AG08395 (cell line): ENCODE measurements at places on chromosomes 7 and 10.

DNA sequence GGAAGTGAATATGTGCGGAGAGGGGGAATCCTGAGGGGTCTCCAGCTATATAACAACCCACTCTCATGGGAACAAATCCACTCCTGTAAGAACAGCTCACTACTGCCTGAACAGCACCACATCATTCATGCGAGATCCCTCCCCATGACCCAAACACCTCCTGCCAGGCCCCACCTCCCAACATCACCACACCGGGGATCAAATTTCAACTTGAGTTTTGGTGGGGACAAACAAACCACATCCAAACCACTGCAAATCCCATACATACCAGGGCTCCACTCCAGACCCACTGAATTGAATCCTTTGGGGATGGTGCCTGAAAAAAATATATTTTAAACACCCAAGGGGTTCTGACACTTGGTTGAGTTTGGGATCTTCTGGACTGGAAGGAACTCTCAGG lies 181.5 kb upstream of the PLXNA4 start:
- no peak for DNase-seq

DNA sequence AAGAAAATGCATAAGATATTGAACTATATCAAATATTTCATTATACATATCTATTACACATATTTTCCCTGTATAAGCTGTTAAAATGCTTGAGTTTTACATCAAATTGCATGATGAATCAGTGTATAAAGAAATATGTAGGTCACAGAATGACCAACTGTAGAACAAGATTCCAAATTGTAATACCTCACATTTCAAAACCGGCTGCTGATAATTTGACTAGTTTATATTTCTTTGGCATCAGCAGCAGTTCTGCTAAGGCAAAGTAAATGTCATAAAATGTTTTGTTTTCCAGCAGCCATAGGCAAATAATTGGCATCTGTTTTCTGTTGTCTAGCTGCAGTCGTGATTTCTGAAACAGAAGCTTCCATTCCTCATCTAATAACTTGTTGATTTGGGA lies 633.9 kb downstream of the ARL4A start:
- no peak for DNase-seq

GRCh38 chr10:2938869-2939268 lies 128.5 kb upstream of the PFKP start:
- DNase-seq, result peak; percentile 28

DNA sequence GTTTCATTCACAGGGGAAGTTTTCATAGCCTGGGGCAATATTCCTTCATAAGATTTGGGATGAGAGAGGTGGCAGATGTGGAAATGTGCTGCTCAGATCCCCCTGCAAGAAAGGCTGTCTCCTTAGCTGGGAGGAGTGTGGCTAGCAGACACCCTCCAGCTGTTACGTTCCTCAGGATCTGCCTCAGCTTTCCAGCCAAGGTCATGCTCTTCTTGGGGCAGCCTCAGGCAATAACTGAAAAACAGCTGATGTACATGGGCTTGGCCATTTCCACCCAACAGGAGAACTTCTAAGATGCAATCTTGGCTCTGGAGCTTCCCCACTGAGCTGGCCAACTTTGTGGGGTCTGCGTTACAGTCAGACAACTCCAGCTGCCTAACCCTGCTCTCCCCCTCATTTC lies 51.3 kb upstream of the SEPTIN7 start:
- DNase-seq, result peak; percentile 63

DNA sequence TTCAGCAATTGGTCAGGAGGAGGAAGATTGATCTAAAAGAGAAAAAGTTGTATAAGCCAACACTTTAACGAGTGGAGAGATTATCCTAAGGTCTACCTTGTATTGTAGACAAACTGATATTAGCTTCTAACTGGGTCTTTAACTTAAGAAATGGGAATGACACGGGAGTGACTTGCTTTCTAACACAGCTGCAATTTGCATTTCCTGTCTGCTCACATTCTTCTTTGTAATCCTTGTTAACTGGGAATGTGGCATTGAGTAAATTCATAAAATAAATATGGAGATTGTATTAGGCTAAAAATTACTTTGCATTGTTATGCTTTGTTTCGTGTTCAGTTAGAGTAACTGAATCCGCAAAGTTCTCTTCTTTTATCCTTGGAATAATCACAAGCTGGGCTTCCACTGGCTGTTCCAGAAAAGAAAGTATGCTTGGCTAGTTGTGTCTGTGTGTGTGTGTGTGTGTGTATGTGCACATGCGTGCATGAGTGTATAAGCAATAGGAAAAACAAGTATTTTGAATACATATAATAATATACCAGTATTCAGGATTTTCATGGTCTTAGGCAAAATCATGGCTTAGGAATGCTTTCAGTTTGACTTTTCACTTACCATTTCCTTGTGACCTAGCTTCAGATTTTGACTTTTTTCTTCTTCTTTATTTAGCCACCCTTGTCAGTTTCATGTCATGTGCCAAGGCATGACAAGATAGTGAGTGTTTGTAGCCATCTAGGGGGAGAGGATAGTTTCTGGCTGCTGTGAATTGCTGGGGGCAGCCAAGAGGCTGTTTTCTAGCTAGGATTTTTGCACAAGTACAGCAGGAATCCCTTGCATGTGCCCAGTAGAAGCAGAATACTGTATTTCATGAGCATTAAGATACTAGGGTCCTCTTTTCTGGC lies 54.5 kb upstream of the FZD8 start:
- no peak for DNase-seq

DNA sequence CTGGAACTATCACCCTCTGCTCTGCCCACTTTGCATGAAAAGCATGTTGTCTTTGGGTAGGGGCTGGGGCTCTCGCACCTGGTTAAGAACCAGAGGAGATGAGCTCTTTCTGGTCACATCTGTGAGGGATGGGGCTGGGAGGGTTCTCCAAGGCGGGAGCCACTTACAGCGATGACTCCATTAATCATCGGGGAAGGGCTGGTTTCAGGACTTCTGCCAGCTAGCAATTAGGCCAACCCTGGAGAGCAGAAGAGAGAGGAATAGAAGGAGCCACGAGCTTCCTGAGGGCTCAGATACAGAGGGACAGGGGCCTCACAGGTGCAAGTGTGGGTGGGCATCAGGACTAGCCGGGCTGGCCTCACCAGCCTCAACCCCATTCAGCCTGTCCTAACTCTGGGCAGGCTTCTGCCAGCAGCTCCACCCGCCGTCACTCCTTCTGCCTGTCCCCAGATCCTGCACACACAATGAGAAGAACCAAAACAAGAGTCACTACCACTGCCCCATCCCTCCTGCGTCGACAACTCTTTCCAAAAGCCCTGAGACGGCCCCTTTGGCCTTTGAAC lies 8.4 kb downstream of the AQP1 start:
- peak; percentile 62 for DNase-seq

- no peak for DNase-seq
Observed at GRCh38 chr10:119801176-119801575, 71.5 kb downstream of the MCMBP start.

- DNase-seq, result no peak
Observed at GRCh38 chr7:50197549-50197948, 104.5 kb upstream of the ZPBP start.

DNA sequence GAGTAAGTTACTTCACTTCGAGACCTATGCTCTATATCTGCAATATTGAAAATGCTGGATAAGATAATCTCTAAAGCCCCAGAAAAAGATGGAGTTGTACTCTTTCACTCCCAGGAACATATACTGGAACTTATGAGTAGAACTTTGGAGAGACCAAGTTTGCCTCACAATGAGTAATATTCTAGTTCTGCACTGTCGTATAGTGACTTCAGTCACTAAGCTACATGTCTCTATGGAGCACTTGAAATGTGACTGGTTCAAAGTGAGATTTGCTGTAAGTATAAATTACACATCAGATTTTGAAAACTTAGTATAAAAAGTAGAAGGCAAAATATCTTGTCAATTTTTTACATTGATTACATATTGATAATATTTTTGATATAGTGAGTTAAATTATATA lies 116.4 kb downstream of the PTEN start:
- no peak for DNase-seq

DNA sequence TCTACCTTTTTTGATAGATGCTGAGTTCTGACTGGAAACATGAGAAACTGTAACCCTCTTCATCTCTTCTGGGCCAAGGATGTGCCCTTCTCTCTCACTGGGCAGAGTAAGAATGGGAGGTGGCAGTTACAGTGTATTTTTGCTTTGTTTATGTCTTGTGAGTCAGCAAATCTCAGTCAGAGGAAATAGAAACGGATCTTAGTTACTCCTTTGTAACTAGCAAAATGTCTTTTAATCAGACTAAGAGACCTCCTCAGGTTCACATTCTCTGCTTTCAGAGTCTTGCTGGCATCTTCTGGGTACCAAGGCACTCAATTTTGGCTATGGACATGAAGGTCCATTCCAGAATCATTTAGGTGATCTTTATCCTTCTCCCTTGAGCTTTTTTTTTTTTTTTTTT lies 70.9 kb downstream of the HHEX start:
- peak; percentile 26 for DNase-seq

GRCh38 chr7:67653856-67654454 lies 657.3 kb downstream of the TYW1 start:
- DNase-seq, result no peak

GRCh38 chr7:112056409-112056808 lies 149.8 kb downstream of the DOCK4 start:
- DNase-seq, result no peak

DNA sequence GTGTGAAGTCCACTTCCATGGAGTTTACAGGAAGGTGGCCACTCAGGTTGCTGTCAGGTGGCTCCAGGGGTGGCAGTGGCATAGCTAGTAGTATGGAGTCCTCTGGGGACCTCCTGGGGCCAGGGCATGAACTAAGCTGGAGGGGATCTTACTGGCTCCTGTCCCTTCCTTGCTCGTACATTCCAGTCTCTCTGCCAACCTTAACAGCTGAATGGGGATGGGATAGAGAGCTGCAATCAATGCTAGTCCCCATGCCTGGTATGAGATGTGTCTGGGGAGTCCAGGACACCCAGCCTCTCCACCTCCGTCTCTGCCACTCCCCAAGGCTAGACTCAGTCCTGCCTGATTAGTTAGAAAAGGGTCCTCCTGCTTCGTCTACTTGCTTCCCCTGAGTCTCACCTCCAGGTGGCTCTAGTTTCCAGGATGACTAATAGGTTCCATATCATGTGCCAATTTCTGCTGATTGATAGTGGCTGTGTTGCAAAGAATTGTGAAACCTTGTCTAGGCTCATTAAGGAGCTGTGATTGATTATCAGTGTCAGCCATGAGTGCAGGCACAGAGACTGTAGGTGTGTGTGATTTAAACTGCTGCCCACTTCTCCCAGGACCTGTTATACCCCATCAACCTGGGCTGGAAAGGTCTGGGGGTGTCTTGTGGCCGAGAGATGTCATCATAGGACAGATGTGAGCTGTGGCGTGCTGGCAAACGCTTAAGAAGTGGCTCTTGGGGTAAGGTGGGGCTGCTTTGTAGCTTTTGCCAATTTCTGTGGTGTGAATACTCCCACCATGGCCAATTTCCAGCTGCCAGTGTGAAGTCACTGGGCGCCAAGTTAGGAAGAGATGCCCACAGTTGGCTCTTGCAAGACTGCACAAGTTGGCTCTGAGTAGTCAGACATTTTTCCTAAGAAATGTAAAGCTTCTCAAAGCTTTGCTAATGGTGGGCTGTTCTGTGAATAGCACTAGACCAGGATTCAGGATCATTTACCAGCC lies 59.8 kb downstream of the COL13A1 start:
- peak; percentile 49 for DNase-seq

DNA sequence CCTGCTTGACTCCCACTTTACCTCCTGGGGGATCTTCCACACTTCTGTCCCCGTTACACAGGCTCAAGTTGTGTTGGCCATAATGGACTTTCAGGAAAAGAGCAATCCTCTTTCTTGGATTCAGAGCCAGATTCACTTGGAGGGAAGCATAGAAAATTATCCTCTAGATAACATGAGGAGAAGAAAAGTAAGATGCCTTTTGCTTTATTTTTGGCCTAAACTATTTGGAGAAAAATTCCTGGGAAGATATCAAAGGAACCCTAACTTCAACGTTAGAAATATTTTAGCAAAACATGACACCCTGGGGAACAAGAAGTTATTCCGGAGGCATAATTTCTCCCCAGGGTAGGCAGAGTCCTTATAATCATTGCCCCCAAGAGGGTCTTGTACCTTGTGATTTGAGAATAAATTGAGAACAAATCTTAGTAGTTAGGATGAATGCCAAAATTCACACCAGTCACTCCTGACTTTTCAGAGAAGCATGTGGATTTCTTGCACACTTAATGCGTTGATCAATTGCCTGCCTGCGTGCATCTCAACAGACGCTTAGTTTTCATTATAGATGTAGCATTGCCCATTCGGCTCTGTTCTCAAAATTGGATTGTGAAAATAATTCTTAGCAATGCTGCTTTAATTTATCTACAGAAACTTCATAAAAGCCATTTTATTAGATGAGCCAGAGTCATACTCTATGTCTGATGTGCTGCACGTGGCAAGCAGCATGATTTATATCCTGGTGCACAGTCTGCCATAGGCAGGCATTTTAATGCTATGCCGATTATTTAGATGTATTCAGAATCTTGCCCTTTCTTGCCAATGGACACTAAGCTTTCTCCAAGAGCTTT lies 224.4 kb downstream of the C7orf25 start:
- DNase-seq, result no peak

GRCh38 chr7:67407392-67408071 lies 410.9 kb downstream of the TYW1 start:
- DNase-seq, result no peak

- DNase-seq, result peak; percentile 69
Observed at GRCh38 chr7:452226-452751, 67.4 kb downstream of the PDGFA start.

- no peak for DNase-seq
Observed at GRCh38 chr7:139589474-139589873, 66.0 kb downstream of the CLEC2L start.

DNA sequence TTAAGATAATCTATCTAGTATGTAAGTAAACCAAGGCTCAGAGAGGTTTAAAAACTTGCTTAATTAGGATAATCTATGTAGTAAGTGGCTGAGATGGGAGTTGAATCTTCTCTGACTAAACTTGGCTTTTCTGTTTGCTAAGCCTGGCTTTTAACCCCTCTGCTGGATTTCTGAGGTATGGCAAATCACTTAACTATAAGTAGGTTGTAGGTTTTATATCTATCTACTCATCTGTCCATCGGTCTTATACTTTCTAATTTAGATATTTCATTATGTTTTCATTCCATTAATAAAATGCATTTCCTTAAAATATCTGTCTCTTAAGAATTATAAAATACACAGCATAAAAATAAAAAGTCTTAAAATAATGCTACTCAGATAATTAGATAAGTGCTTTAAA lies 59.4 kb downstream of the ST7 start:
- peak; percentile 59 for DNase-seq

GRCh38 chr7:139918480-139918879 lies 89.4 kb downstream of the TBXAS1 start:
- no peak for DNase-seq
